ENCODE measurements at places on chromosomes 11 and 22.

DNA sequence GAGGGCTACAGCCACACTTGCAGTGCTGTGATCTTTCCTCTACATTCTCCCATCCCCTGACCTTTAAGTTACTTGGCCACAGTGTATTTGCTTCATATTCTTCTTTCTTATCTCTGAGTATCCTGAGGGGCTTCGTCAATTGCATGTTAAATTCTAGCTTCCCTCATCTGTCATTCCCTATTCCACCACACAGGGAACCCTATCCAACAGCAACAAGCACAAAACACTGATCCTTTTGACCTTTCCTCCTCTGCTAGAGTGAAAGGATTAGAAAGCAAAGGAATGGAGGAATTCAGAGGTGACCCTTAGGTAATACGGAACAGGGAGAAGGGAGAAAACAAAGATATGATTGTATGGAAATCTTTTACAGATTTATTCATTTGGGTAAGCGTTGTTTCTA lies 1061.7 kb upstream of the TENM4 start:
- DNase-seq = no peak

GRCh38 chr22:25742918-25743708 lies 1.1 kb downstream of the MYO18B start:
- DNase-seq = no peak

DNA sequence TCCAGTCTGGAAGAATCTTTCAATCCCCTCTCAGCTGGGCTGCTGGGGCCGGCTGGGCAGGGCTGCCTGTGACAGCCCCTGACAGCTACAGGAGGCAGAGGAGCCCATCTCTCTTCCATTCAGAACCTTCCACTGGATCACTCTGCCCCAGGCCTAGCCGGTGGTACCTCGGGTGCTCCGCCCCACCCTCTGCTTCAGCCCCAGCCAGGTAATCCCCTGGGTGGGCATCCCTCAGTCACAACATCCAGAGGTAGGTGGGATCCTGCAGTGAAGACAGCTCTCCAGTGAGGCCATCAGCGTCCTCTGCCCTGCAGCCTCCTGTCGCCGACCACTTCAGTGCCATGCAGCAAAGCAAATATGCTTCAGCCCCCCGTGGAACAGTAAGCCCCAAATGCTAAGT lies 223.7 kb downstream of the DSCAML1 start:
- no peak for DNase-seq

GRCh38 chr11:6402561-6402981 lies 12.3 kb downstream of the SMPD1 start:
- no peak for DNase-seq

GRCh38 chr11:111978028-111978771 lies 41.1 kb downstream of the DIXDC1 start:
- DNase-seq = no peak

GRCh38 chr11:12276356-12276755 lies 101.0 kb upstream of the PARVA start:
- DNase-seq = no peak

GRCh38 chr22:32880893-32881596 lies 79.5 kb downstream of the TIMP3 start:
- no peak for DNase-seq

- no peak for DNase-seq
Observed at GRCh38 chr11:130489716-130490115, 41.3 kb downstream of the ADAMTS15 start.

DNA sequence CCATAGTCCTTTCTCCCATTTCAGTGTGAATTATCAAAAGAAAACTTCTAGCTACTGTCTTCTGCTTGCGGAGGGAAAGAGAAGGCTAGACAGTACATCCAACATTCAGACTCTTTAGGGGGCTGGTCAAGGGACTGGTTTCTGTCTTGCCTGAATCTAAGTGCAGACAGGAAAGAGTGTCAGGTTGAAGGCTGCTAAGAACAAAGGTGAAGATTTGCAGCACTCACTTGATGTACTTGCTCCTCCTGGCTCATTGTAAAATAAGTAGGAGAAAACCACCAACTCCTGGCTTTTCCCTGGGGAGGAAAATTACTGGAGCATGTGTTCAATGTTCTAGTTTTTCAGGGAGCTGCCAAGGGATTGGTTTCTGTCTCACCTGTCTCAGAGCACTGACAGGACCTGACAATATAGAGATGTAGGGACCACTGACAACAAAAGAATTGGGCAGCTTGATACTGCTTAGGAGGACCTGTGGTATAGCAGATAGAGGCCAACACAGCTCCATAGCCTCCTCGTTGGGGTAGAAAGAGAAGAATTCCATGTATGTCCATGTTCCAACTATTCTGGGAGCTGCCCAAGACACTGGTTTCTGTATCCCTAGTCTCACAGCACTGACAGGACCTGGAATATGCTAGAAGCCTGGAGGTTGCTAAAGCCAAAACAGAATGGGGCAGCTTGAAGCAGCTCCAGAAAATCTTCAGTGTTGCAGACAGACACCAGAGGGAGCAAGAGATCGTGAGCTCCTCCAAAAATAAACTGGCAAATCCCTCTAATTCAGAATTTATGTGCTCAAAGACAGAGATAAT lies 39.7 kb upstream of the MMP12 start:
- no peak for DNase-seq

DNA sequence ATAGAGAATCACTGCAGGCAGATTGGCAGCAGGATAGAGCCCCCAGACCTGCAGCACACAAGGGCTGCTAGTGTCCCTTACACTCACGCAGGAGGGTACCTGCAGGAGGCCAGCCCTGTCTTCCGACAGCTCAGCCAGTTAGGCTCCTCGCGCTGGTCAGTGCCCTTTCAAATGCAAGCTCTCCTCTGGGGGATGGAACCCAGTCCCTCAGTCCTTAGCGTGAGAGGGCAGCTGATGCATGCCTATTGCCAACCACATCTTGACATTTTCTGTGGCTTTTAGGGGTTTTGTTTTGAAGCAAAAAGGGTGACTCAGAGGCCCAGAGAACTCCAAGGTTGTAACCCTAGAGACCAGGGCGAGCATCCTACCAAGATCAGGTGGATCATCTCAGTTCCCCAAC lies 40.0 kb downstream of the WNT11 start:
- DNase-seq = no peak

GRCh38 chr11:114260077-114260476 lies 36.1 kb upstream of the NNMT start:
- DNase-seq = no peak

- DNase-seq = no peak
Observed at GRCh38 chr11:100593291-100593690, 93.8 kb upstream of the ARHGAP42 start.

- no peak for DNase-seq
Observed at GRCh38 chr11:120517390-120517761, 5.8 kb downstream of the GRIK4 start.

DNA sequence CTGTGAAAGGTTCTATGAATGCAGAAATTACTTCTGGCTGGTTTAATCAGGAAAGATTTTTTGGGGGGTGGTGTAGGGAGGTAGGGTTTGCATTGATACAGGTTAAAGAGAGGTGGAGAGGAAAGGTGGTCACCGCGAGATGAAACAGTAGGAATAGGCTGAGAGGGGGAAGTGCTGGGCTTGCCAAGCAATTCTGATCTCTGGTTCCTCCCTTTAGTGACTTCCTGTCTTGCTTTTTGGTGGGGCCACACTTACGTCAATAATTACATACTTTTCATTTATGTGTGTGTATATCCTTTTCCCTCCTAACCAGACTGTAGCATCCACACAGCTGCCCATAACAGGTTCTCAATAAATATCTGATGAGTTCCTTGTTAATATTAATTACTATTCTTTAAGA lies 120.0 kb downstream of the CTNND1 start:
- no peak for DNase-seq

DNA sequence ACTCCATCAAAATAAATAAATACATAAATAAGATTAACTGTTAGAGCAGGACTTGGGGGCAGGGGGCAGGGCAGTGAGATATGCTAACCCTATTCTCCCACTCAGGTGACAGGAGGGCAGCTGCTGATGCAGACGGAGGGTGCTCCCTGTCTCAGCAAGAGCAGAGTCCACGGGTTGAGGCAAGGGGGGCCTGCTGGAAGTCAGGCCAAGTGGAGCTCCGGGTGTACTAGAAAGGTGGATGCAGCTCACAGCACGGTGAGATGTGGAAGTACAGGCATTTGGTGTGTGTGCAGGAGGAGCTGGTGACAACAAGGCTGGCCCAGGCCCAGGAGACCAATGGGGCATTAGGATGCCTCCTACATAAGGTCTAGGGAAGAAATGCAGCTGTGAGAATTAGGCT lies 467.3 kb upstream of the B3GAT1 start:
- no peak for DNase-seq

DNA sequence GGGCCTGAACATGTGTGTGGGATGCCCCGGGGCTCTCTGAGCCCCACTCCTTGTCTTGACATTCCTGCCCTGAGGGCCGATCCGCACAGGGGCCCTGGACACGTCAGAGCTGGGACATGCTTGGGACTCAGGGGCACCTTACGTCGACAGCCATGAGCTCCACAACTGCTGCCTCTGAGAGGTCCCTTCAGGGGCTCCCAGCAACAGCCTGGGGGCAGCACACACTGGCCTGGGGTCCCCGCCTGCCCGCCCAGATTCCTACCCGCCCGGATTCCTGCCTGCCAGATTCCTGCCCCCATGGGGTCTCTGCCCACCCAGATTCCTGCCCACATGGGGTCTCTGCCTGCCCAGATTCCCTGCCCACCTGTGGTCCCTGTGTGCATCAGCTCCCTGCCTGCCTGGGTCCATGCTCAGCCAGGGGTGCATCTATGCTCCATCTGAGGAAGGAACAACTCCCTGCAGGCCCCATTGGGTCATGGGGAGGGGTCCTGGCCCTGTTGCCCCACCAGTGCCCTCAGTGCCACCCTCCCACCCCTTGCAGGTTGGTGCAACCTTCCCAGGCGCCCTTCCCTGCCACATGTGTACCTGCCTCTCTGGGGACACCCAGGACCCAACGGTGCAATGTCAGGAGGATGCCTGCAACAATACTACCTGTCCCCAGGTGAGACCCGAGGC lies 35.7 kb downstream of the MUC5B start:
- DNase-seq = no peak

DNA sequence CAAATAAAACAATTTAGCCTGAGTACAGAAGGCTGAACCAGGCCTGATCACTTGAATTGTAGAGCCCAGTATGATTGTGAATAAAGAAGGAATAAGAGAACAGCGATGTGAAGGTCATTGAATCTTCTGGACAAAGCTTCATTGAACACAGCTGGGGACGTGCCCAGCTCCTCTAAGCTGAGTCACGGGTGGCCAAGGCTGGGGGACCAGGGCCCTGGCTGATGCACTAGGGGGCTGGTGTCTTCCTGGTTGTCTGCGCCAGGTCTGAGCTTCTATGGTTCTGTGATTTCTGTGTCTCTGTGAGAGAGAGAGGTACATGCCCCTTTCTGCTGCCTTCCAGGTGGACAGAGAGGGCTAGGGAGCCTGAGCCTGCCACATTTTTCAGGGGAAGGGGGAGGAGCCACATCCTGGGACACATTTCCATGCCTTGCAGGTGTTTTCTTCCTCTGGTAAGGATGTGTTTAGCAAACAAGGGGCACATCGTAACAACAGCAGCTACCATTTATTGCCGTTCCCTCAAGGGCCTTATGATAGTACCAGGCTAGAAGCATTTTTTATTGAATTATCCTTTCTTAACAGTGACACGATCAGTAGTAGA lies 135.7 kb downstream of the C11orf91 start:
- DNase-seq = no peak

DNA sequence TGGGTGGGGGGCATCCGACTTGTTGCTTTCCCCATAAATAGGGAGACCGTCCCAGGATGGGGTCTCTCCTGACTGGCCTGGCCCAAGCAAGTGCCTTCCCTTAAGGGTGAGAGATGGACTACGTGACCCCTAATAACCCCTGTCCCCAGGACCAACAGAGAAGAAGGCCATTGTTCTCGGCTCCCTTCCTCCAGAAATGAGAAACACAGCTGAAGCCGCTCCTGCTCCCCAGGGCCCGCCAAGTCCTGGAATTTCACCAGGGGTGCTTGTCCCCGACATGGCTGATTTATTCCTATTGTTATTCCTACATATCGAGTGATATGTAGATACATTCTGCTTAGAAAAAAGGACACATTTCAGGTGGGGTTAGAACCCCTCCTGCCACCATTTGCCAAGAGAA lies 100.8 kb downstream of the TP53I11 start:
- no peak for DNase-seq

DNA sequence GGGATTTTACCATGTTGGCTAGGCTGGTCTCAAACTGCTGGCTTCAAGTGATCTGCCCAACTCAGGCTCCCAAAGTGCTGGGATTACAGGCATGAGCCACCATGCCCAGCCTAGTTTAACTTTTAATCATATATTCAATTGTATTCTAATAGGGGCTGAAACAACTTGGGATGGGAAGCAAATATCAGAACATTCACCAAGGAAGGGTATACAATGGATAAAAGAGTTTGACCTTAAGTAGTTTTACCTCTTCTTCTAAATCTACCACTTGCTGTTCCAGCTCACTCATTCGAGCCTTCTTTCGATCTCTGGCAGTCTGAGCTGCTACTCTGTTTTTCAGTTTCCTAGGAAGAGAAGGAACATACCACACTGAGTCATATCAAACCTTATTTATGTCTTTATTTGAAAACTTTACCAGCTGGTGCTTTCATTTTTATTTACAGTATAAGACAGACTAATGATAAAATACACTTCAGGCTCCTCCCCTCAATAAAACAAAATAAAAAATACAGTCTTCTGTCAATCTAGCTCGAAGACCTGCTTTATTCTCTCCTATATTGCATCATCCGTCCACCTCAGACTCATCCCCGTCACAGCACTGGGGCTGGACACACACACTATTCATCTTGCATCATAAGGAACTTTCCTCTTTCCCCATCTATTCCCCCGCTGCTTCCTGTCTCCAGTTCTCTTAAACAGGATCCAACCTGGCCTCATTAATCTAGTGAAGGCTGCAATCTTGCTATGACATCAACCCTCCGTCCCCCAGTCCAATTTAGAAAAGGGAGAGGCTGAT lies 1.4 kb downstream of the XBP1 start:
- DNase-seq = no peak

- DNase-seq = no peak
Observed at GRCh38 chr22:50276143-50276542, 6.0 kb upstream of the MAPK11 start.

DNA sequence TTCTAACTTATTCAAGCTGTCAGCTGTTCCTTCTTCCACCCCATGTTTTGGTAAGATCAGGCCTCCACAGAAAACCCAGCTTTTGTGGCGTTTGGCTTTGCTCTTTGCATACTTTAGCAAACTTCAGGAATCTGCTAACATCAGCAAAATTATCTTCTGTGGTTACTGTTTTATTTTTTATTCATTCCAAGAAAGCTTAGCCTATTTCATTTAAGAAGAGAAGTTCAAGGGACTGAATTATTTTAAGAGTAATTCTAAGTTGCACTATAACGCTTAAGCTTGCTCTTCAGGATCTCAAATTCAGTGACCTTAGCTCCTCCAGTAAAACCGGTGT lies 1.1 kb downstream of the JHY start:
- no peak for DNase-seq

Measured in stimulated activated CD8-positive, alpha-beta memory T cell treated with anti-CD3 and anti-CD28 coated beads, Interleukin-7, amount 100 ng/mL, for 1 hour (primary cell).